Right ventricle myocardium inferior (tissue), 1 donor: ENCODE measurements at places on chromosomes 5 and 9.

GRCh38 chr5:173232499-173233346 is 2.3 kb downstream of the NKX2-5 start:
- no peak for DNase-seq

DNA sequence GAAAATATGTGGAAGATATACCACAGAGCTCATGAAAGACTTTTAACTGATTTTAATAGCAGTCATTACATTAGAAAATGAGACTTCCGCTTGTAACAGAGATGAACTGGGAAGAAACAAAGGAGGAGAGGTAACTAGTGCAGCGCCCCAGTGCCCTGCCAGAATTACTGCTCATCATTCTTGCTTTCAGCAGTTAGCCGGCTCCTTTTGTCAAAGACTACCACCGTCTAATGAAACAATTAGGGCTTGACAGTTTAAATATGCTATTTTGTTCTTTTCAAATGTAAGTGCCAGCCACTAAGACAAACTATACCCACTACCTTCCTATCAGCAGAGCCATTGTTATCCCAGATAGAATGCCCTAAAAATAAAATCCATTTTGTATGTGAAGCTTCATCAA is 328.4 kb downstream of the EFNA5 start:
- DNase-seq = no peak

GRCh38 chr5:56152437-56152836 is 80.7 kb downstream of the ANKRD55 start:
- no peak for DNase-seq

DNA sequence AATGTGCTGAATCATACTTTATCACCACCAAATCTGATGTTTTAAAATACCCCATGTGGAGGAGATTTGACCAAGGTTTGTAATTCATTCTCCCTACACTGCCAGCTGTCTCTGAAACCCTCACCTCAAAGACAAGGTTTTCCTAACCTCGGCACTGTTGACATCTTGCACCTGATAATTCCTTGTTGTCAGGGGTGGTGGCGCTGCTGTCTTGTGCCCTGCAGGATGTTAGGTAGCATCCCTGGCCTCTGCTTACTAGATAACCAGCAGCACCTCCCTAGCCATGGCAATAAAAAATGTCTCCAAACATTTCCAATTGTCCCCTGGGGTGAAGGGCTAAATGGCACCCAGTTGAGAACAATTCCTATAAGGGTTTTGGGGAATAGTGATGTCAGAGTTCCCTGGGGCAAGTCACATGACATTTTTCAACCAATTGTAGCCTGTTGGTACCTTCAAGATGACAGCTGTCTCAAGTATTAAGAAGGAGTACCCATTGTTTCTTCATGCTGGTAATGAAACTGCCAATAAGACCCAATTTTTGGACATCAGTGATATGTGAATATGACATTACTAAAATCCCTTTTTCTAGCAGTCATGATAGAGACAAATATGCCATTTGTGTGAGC is 160.6 kb upstream of the PLCXD3 start:
- DNase-seq = no peak

GRCh38 chr9:38437193-38437823 is 13.1 kb upstream of the IGFBPL1 start:
- DNase-seq = no peak

- no peak for DNase-seq
These were observed 300.5 kb downstream of the NR2F1-AS1 start for GRCh38 chr5:93280518-93280917.

DNA sequence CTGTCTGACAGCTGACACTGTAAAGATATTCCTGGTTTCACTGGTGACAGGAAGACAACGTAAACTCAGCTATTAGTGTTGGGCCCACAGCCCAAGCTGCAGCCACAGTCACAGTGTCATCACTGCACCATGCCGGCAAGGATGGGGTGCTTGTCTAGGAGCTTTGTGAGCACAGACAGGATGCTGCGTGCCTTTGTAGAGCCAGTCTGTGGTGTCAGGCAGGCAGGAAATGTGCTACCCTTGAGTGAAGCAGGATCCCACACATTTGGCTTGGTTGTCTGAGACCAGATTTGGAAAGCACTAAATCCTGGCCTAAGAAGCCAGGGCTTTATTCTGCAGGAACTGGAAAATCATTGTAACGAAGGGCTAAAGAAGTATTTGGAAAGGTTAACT is 121.6 kb upstream of the ADAMTS16 start:
- DNase-seq = no peak

DNA sequence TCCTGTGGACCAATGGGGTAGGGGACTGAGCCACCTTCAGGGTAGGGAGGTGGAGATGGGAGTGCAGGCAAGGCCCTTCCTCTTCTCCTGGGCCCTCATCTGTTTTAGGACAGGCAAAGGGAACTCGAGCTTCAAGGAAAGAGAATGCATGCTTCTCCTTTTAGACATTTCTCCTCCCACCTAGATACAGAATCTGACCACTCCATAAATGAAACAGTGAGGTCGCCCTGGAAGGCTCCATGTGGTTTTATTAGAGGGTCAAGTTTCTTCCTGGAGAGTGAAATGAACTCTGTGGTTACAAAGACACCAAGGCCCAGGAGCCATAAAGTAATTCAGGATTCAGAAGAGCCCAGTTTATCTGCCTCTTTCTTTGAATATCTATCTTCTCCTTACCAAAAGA is 14.9 kb downstream of the LHFPL2 start:
- DNase-seq = no peak
